ENCODE measurements at places on chromosomes 13 and 19. TPM values are rescaled to one million over a fixed set of nuclear protein-coding genes. Genes with fewer than 3 reads are reported as not detected.

The KCNRG gene
- 1.4 TPM for total RNA-seq

DNA sequence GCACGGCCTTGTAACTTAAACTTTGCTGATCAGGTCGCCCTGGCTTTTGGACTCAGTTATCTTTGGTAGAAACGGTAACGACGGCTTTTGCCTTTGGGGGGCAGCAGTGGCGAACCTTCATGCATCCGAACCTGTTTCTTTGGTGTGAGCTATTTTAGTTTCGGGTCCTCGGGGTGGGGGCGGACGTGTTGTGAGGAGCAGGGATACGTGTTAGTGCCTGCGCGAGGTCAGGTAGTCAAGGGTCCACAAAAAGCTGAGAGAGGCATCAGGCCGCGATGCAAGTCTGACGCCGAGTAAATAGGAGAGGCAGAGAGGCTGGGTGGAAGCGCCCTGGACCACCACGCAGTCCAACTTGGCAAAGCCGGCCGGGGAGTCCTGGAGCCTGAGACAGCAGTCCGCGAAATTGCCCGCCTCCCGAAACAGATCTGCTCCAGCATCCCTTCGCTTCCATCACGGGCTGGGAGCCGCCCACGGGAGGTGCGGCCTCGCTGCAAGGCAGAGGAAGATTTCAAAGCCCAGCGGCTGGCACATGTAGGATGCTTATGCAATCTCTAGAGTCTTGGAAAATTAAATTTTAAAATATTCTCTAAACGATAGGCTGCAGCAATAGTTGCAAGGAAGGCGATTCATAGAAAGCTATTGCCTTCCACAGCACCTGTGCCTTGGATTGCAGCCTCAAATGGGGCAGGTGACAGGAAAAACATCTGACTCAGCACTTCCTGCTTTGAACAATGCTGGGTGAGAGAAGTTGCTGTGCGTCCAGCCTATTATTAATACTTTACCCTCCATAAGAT is 4.6 kb upstream of the TPP2 start:
- DNase-seq, result peak; percentile 53

DNA sequence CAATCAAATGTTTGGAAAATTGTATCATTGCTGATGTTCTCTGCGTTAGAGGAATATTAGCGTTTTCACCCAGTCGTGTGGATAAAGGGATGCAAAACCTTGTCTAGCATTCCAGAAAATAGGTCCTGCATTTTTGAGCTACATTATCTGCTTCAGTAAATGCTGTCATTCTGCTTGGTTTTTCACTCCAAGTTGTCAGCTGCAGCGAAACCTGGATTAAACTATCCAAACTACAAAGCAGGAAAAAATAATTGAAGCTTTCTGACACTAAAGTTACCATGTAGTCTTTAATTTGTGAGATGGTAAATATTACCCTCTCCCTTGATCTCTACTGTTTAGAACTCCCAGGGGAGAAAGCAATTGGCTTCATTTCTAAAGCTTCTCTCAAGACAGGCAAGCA is 1795.5 kb upstream of the PRR20A start:
- no peak for DNase-seq

- no peak for DNase-seq
These were observed 6.0 kb downstream of the ACP4 start for GRCh38 chr19:50796128-50796633.

GRCh38 chr13:45105895-45106294 is 14.4 kb upstream of the GTF2F2 start:
- DNase-seq, result no peak

DNA sequence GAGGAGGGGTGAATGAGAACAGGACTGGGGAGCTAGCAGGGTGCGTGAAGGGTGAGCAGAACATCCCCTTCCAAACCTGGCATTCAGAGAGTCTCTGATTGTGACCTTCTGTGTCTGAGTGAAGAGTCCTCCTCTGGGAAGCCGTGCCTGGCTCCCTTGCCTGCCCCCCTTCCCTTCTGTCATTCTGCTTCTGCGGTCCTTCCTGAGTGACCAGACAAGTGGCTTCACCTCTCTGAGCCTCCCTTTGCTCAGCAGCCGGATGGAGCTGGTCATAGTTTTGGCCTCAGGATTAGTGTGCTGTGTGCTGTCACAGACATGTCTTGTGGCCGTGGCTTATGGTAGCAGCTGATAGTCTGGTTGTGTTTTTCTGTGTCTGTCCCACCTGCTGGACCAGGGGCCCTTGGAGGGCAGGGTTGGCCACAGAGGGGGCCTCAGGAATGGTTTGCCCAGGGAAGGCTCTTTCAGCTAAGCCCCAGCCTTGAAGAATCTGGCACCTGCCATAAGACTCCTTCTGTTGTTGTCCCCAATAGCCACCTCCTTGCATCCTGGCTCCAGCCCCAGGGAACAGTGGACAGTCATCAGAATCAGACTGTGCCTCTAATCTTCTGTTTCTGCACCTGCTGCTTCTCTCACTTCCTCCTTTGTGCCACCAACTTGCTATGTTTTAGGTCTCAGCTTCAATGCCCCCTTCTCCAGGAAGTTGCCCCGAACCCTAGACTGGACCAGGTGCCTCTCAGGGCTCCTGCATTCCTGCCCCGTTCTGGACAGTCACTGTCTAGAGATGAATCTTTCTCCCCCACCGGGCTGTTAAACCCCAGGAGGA is 5.9 kb downstream of the CLPTM1 start:
- DNase-seq, result no peak
